Ecto neural progenitor cell (in vitro differentiated cells): ENCODE measurements at places on chromosomes 6 and 20.

GRCh38 chr6:143570147-143570853 lies 58.8 kb upstream of the FUCA2 start:
- no peak for DNase-seq

GRCh38 chr6:48426636-48427035 lies 315.6 kb upstream of the PTCHD4 start:
- DNase-seq: no peak

DNA sequence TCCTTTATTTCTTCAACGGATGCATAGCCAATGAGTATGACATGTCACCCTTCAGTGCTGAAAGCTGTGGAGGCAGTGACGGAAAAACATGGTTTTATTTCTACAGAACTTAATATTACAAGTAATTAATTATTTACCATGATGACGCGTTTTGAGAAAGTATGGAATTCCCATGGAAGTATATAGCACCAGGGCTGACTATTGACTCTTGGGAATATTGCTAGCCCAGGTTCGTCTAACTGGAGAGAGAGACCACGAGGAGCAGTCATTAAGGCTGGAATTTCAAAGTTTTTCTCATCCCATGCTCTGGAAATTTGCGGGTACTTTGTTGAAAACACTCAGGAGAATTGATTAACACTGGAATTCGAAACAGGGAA lies 155.2 kb upstream of the PRSS16 start:
- DNase-seq: no peak

- DNase-seq: no peak
Observed at GRCh38 chr6:148364056-148364824, 21.6 kb downstream of the SASH1 start.

DNA sequence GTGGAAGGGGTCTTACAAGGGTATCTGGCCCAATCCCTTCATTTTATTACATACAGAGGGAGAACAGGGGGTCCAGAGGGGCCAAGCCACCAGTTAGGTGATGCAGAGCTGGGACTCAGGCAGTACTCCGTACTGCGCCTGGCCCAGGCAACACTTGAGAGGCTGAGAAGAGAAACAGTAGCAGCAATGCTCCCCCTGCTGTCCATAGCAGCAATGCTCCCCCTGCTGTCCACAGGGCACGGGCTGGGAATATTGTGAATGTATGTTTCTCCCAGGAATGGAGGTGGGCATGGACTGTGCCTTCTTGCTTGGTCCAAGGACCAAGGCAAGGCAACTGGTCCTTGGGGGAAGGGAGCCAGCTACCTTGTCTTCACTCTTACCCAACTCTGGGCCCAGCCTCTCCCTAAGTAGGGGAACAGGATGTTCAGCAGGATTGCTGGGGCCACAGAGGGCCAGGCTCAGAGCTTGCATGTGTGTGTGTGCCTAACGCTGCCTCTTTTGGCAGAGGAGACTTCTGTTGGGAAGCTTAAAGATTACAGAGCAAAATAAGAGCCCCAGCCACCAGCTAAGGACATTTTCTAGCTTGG lies 14.8 kb upstream of the FAM83C start:
- DNase-seq: peak; percentile 71

GRCh38 chr20:44748005-44748370 lies 2.3 kb downstream of the KCNK15 start:
- DNase-seq: no peak

DNA sequence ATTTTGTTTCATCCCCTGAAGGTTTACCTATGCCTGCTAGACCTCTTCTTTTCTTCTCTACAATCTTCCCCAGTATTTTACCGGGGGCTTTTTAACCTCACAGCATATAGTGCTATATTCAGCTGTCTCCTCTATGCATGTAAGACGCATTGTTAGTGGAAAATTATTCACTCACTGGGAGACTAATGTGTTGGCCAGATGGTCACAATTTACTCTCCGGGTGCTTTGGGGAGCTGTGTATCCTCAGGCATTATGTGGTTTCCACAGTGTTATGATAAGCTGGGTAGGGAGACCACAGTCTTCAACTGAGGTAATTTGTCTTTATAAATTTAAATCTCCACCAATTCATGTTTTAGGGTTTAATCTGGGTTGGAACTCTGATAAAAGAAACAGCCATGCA lies 553.8 kb upstream of the PTCHD4 start:
- DNase-seq: no peak

DNA sequence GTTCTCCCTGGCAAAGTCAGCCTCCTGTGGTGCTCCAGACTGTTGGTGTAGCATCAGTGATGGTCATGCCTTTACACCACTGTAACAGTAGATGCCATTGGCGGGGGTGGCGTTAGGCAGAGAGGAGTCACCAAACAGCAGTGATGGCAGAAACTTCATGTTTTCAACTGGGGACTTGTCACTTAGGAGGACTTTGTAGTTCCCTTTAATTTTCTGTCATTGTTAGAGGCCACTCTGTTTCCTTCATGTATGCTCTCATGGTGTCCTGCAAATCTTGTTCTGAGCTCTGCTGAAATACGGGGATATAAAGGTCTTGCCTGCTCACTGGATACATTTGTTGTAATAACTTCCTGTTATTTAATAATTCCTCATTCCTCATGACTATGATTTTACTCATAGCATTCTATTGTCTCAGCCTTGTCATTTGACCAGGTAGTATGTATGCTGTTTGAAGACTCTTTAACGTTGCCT lies 4.6 kb downstream of the MAP3K4 start:
- no peak for DNase-seq

DNA sequence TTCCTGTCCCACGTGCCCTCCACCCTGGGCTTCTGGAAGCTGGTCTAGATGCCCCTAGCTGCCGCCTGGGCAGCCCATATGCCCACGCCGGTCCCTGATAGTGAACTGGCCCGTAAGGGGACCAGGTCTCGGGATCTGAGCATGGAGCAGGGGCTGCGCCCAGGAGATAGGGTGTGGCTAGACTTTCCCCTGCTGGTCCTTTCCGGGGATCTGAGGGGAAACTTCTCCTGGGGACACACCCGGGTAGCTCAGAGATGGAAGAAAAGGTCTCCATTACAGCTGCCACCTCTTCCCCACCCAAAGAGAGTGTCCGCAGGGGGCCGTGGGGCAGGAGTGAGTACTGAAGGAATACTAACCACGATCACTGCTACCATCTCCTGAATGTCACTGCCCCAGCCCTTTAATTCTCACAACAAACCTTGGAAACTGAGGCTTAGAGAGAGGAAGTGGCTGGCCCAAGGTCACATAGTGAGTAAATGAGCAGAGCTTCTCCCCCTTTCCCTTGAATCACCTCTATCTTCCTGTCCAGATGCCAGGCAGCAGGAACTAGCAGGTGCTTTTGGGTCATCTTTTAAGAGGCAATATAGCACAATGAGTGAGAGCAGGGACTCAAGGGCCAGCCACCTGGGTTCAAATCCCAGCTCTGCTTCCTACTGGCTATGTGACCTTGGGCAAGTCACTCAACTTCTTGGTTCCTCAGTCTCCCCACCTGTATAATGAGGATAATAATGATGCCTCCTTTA lies 11.8 kb upstream of the CCN5 start:
- no peak for DNase-seq

DNA sequence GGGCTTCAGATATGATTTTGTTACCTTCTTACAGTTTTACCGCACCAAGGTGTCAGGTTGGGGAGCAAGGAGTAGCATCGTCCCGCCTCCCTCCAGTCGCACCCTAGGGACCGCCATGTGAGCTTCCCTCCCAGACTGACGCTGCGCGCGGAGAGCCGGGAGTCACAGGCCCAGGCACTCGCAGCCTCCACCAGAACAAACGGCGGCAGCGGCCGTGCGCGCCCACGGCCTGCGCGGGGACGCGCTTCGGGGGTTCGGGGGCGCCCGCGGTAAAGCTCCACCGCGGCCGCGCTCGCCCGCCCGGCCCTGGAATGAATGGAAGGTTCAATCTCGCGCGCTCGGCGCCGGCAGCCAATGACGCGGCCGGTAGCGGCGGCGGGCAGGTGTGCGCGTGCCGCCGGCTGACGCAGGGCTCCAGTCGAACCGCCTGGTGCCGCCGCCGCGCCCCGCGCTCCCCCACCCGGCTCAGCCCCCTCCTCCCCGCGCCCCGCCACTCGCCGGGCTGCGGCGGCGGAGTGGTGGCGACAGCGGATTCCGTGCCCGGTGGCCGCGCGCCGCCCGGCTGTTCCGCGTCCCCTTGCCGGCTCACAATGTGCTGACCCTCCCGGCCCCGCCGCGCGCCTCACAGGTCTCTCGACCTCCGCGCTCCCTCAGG lies 16.5 kb upstream of the LIN28B start:
- peak; percentile 89 for DNase-seq

- no peak for DNase-seq
Observed at GRCh38 chr6:143963158-143963919, 44.7 kb downstream of the PLAGL1 start.

DNA sequence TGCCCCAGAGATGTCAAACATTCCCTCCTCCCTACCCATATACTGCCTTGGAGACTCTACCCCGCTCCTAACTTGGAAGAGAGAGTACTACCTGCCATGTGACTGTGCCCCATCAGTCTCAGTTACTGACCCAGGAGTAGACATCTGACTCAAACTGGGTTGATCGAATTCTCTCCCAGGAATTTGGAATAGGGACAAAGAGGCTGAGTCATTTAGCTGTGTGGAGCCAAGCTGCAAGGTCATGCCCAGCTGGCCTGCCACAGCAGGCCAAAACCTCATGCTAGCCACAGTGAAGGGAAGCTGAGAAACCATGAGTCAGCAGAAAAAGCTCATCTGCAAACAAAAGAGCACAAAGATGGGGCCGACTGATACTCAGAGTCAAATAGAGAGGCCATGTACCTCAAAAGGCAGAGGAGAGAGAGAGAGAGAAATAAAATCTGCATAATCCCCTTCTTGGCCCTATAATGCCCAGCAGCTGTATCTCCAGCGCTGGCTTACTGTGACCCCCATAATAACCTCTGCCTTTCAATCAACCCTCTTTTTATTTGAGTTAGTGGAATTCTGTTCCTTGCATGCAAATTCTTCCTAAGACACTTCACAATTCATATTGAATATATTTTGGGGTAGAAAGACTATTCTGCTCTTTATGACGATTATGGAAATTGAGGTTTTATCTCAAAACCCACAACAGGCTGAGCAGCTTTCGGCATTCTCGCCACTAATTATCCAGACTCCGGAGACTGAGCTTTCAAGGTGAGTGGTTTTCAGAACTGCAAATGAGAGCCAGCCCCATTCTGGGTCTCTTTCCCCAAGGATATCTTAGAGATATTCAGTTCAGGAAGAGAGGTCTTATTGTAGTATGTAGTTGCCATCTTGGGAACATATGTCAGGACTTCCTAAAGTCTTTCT lies 21.4 kb upstream of the AKIRIN2 start:
- DNase-seq: peak; percentile 66

GRCh38 chr6:50965495-50965894 lies 146.8 kb downstream of the TFAP2B start:
- no peak for DNase-seq

GRCh38 chr6:149513915-149514314 lies 29.1 kb upstream of the ZC3H12D start:
- DNase-seq: no peak

DNA sequence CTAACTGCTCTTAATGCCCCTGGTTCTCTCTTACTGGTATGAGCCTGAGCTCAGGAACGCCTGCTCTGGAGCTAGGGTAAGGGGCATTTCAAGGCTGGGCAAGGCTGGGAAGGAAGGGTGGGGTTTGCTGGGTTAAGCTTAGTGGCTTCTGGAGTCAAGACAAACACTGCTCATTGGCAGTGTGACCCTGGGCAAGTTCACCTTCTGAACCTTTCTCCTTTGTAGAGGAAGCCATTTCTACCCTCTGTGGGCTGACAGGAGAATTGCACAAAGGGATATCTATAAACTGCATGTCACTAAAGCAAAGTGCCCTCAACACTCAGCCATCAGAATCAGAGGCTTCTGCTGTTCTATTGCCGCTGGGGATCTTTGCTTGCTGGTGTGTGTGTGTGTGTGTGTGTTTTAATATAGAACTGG lies 20.3 kb upstream of the LRRN4 start:
- peak; percentile 48 for DNase-seq

- DNase-seq: no peak
Observed at GRCh38 chr20:62646851-62647520, 4.7 kb downstream of the SLCO4A1 start.

- DNase-seq: no peak
Observed at GRCh38 chr20:1165521-1165920, 19.3 kb downstream of the TMEM74B start.

DNA sequence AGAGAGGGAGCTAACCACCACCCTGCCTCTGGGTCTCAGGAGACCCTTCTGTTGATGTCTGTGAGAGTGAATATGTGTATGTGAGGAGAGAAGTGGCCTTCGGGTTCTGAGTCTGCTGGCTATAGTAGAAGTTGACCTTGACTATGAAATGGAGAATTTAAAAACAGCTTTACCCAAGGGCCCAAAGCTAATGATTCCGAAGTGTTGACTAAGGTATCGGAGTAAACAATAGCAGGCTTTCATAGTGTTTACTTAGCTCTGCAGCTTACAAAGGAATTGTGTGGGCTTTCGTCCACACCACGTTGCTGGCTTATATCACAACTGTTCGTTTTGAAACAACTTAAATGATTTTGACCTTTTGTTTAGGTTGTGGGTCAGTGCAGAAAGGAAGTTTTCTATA lies 126.5 kb upstream of the JAG1 start:
- DNase-seq: no peak

GRCh38 chr6:136647363-136647852 lies 97.2 kb upstream of the MAP7 start:
- no peak for DNase-seq

GRCh38 chr6:35370124-35370741 lies 27.9 kb downstream of the PPARD start:
- DNase-seq: no peak

GRCh38 chr6:136113736-136114173 lies 136.4 kb downstream of the MTFR2 start:
- peak; percentile 73 for DNase-seq
